ENCODE measurements at places on chromosomes 5 and 9. TPM values are rescaled to one million over a fixed set of nuclear protein-coding genes. Genes with fewer than 3 reads are reported as not detected.

The IFNB1 gene
- not detected for total RNA-seq

The SLC34A3 gene
- total RNA-seq: not detected

The RGS7BP gene
- not detected for total RNA-seq

The LRRC70 gene
- total RNA-seq: 0.54 TPM

GRCh38 chr5:94469894-94470329, 148.5 kb downstream of the KIAA0825 start:
- peak; percentile 96 for DNase-seq

DNA sequence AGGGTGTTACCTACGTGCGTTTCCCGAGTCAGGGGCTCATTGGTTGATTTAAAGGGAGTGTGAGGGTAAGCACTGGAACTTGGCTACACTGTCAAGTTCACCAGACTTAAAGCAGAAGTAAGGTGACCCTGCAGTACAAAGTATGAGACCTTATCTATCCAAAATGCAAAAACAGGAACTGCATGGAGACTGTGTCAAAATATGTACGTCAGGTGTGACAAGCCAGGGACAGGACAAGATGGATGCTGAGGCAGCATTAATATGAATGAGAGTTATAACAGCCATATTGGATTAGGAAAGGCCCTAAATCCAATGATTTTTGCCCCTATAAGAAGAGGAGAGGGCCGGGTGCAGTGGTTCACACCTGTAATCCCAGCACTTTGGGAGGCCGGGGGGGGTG, 15.4 kb upstream of the SUSD3 start:
- no peak for DNase-seq

DNA sequence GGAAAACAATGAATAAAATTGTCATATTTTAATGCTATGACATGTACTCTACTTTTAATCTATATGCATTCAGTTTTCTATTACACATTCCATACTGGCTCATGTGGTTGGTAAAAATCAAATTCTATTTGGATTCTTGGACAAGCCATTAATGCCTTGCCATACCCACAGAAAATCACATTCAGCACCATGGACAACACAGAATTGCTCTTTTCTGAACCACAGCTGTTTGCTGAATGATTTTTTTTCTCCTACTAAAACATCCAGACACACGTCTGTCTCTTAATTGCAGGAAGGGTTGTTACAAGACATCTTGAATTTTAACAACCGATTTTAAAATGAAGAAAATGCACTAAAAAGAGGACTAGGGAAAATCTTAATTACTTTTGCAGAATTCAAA, 675.6 kb downstream of the BRINP1 start:
- no peak for DNase-seq

Data from NCI-H460 (cell line).